ENCODE measurements at places on chromosomes 2 and 18.

- DNase-seq = no peak
Observed at GRCh38 chr2:229521576-229521975, 192.8 kb downstream of the DNER start.

GRCh38 chr2:168185583-168186274 lies 61.7 kb downstream of the STK39 start:
- DNase-seq = peak; percentile 6

DNA sequence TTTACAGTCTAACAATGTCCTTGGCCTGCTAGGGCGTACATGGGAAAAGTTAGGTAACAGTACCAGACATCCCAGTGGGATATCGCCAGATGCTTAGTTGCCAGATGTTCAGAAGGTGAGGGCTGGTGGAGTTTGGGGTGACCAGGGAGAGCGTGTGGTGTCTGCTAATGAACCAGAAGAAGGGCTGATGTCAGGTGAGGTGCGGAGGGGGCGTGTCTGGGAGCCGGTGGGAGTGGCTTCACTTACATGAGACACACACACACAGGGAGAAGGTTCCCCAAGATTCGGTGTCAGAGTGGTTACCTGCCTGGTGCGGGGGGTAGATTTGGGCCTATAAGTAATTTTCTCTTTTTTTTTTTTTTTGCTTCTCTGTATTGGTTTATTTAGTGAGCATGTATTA lies 12.2 kb downstream of the RAB31 start:
- no peak for DNase-seq

GRCh38 chr2:62724886-62725711 lies 19.6 kb downstream of the EHBP1 start:
- DNase-seq = no peak

- no peak for DNase-seq
Observed at GRCh38 chr18:48719974-48720654, 181.3 kb downstream of the CTIF start.

DNA sequence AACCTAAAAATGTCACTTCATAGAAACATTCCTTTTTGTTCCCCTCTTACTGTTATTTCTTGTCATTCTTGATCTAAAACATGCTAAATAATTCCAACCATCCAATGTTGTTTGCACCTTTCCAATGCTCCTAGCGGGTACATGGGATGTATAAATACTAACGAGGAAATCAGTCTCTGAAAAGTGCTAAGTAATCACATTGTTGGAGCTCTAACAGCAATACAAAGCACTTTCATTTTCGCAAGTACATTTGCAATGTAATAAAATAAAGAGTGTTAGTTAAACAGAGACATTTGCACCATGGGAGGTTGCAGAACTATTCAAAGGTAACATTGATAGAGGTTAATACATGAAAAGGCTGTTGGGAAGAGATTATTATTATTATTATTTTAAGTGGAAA lies 286.2 kb upstream of the ACVR2A start:
- DNase-seq = peak; percentile 27

GRCh38 chr2:177296040-177296439 lies 31.5 kb upstream of the NFE2L2 start:
- no peak for DNase-seq

GRCh38 chr2:231722721-231723307 lies 14.5 kb downstream of the PTMA start:
- no peak for DNase-seq

- DNase-seq = peak; percentile 35
Observed at GRCh38 chr2:8090748-8091700, 590.8 kb upstream of the ID2 start.

GRCh38 chr18:62512996-62513395 lies 9.8 kb upstream of the ZCCHC2 start:
- DNase-seq = no peak

DNA sequence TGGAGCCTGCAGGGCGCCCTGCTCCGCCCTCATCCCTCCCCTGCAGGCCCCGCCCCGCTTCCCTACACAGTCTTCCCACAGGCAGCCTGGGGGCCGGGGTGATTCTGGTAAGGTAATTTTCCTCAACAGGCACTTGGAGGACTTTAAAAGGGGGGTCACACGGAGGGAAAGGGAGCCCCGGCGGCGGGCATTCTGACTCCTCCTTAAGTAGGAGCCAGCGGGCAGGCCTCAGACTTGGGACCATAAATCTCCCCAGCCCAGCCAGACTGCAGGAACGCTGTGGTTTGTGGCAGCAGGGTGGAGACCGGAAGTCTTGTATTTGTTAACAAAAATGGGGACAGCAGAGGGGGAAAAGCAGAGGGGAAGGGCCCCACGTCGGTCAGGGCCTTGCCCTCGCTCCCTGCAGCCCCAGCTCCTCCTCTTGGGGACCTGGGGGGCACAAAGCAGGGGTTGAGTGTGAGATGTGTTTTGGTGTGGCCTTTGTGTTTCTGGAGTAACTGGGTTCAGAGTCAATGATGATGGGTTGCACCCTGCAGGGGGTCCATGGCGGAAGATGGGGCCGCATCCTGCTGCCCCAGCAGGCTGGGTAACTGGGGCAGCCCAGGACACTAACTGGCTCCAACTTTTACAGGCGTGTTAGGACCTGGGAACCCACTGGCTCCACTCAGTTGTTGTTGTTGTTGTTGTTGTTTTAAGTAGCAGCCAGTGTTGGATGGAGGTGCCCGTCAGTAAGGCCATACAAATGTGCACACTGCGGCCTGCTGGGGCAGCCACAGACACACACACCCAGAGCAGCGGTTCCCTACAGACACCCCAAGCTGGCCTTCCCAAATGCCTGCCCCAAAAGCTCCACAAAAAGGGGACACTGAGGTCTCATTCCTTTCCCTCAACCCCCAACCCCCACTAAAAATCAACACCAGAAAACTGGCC lies 27.7 kb downstream of the SMAD7 start:
- DNase-seq = no peak

GRCh38 chr18:78429127-78430108 lies 550.2 kb upstream of the SALL3 start:
- no peak for DNase-seq

GRCh38 chr2:39059366-39059952 lies 61.4 kb downstream of the SOS1 start:
- peak; percentile 44 for DNase-seq

- DNase-seq = no peak
Observed at GRCh38 chr2:64904413-64905329, 84.5 kb upstream of the SLC1A4 start.

DNA sequence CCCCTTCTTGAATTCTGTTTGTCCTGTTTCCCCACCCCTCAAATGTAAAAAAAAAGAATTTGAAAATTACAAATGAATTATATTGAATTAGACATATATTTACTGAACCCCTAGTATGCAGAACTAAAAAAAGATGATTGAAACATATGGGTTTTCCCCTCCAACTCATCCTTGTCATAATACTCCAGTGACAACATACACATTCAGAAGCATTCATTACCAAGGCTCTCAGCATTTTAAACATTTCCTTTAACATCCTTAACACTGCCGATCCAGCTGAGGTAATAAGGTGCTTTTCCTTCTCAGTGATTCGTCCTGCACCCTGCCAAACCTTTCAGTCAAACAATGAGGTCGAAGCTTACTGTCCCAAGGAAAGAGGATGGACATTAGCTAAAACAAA lies 53.1 kb upstream of the DTNB start:
- no peak for DNase-seq

DNA sequence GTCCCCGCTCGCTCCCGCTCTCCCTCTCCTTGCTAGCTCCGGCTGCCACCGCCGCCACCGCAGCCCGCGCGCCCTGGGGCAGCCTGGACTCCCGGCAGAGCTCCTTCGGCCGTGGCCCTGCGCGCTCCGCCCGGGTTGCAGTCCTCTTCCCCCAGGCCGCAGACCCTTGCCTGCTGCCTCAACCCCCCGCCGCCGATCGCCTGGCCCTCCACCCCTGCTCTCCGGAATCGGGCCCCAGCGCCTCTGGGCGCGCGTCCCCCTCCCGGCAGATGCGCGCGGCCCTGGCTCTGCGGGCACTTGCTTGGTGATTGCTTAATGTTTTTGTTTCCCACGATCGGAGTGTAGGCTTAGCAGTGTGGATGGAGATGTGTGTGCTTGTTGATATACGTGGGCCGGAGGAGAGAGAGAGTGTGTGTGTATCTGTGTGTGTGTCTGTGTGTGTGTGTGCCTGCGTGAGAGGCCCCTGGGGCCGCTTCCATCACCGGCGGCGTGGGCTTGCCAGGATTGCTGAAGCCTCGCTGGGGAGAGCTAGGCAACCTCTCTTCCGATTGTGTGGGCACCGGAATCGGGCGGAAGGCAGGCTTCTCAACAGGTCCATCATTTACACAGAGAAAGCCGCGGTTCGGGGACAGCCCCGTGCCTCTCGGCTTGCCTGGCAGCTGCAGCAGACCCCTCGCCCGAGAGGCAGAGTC lies 877 bp downstream of the INHBB start:
- DNase-seq = no peak

GRCh38 chr18:60092073-60092472 lies 192.3 kb downstream of the PMAIP1 start:
- no peak for DNase-seq

DNA sequence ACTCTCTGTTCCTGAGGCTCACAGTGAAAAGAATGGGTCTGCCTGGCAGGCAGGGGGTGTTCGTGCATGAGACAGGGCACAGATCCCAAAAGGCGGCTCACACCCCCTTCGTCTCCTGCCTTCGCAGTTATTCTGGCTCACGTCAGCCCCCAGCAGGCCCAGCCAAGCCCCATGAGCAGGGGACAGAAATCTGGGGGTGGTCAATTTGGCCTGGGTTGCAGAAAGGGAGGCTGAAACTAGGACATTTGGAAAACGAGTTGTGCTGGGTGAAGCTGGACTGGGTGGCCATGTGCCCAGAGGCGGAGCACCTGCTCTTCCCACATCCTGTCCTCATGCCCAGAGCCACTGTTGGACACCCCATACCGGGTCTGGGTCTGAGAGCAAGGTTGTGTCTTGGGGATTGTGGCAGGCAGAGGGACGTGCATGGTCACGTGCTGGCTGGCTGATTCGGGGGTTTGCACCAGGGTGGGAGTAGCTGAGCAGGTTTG lies 99.0 kb upstream of the MCFD2 start:
- DNase-seq = no peak

DNA sequence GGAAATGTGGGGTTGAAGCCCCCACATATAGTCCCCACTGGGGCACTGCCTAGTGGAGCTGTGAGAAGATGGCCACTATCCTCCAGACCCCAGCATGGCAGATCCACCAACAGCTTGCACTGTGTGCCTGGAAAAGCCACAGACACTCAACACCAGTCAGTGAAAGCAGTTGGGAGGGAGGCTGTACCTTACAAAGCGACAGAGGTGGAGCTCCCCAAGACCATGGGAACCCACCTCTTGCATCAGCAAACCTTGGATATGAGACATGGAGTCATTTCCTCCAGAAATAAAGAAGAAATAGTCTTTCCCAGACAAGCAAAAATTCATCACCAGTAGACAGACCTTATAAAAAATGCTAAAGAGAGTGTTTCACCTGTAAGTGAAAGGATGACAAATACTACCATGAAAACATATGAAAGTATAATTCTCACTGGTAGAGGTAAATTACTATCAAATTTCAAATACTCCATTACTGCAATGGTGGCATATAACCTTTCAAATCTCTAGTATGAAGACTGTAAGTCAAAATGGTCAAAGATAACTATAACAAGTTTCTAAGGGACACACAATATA lies 152.6 kb upstream of the EPHA4 start:
- DNase-seq = no peak

DNA sequence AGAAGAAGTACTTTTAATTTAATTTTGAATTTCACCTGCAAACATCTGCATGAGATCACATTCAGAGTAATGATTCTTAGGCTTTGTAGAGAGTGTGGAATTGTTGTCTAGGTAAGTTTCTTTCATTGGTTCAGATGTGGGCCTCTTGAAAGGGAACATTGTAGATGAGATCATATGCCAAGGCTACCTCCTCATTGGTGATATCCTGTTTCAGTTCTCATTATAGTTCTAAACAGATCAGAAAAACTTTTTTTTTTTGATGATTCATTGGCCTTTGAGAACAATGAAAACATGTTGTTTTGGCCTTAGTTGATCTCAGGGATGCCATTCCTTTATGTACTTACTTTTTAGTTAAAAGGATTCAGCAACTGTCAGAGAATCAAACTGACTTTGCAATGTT lies 44.5 kb downstream of the EML6 start:
- no peak for DNase-seq

DNA sequence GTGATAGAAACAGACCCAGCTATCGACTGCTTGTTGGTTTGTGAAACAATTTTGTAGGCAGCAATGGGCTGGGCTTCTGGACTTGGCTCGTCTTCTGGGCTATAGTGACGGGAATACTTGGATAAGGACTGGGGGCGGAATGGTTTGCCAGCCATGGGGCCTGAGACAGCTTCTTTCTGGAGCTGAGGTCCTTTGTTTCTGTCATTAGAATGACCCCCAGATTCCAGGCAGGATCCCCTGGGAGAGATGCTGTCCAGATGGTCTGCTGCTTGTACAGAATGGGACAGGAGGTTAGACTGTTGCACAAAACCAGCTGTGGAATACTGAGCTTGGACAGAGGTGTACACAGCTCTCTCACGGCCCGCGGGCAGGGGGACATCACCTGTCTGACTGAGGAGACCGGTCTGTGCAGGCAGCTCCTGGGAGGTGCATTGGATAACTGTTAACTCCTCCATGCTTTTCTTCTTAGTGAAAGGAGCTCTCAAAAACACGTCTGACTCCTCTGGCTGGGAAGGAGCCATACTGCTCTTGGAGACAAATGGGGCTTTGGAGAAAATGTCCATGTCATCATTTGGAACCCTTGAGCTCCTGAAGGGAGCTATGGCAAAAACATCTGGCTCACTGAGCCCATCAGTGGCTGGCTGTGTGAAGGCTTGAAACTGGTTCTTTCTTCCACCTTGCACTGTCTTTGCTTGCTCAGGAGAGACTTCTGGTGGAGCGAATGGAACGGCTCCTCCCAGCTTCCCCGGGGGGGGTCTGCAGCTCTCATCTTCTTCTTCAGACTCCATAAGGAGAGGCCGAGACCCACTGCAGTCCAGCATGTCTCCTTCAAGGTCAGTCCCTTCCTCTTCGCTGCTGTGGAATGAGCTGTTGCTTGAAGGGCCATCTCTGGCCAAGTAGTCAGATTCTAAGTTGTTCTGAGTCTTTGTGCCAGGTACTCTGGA lies 28.6 kb upstream of the NFU1 start:
- DNase-seq = no peak

GRCh38 chr2:223487214-223487846 lies 114.8 kb downstream of the SCG2 start:
- no peak for DNase-seq

- no peak for DNase-seq
Observed at GRCh38 chr2:239813261-239814115, 211.7 kb downstream of the NDUFA10 start.

GRCh38 chr2:64363848-64364247 lies 90.1 kb upstream of the LGALSL start:
- no peak for DNase-seq
